Dermis blood vessel endothelial cell (primary cell): ENCODE measurements at places on chromosomes 13 and 19. TPM values are rescaled to one million over a fixed set of nuclear protein-coding genes. Genes with fewer than 3 reads are reported as not detected.

Gene TMEM91
- total RNA-seq = 4.7 and 9.2 TPM in 2 replicates

Gene RGCC
- 79.7 and 174 TPM in 2 replicates for total RNA-seq

Gene NLRP4
- under 0.01 TPM in 1 of 2 replicates, not detected in the other for total RNA-seq

Gene LGALS4
- not detected in 2 replicates for total RNA-seq

DNA sequence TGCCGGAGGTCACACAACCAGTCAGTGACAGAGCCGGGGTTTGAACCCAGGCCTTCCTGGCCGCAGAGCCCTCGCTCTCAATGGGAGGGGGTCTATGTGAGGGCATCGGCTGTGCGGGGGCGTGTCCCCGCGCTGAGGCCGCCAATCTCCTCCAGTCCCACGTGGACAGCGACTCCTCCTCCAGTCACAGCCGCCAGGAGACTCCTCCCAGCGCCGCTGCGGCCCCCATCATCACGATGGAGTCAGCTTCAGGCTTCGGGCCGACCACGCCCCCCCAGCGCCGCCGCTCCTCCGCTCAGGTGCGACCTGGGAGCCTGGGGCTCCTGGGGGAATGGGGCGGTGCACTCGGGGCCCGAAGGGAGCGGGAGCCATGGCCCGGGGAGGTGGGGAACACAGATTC, 6.0 kb downstream of the SPRED3 start:
- DNase-seq = peak; percentile 37

Gene TMEM190
- not detected in 2 replicates for total RNA-seq

Gene MISP3
- total RNA-seq = under 0.01 and 0.19 TPM in 2 replicates

Gene ZGLP1
- 0.47 and 1.4 TPM in 2 replicates for total RNA-seq

DNA sequence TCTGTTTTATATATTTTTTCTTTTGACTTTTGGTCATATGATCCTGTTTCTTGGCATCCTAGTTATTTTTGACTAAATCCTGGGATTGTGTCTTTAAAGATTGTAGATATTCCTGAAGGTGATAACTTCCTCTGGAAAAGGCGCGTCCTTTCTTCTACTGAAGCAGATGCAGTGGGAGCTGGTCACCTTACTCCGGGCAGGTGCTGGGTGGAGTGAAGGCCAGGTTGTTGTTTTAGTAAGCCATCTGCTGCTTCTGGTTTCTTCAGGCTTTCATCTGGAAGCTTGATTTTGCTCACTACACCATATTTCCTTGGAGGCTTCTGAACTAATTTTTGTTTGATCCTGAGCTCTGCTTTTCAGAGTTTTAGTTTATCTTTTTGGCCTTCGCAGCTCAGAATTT, 21.5 kb downstream of the URI1 start:
- DNase-seq = no peak

Gene APOC4
- not detected in 2 replicates for total RNA-seq

DNA sequence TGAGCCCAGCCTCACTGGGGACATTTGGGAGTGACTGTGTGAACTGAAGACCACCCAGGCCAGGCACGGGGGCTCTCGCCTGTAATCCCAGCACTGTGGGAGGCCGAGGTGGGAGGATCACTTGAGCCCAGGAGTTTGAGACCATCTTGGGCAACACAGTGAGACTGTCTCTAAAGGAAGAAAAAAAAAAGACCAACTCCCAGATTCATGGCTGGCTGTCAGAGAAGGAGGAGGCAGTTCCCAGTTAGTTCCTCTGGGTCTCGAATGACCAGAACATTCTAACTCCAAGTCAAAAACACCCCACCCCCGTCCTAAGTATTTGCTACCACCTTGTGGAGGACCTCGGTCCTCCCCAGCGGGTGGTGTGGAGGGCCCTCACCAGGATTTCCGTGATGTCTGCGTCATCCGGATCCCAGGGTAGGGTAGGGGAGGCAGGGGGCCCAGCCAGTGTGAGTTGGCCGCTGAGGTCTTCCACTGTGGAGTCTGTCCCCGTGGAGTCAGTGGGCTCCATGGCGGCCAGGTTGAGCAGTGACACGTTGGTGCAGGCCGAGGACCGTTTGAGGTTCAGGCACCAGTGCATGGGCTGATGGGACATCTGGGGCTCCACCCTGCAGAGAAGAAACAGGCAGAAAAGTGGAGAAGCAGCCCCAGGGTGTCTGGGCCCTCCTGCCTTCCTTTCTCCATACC, 1.3 kb downstream of the TSKS start:
- peak; percentile 78 for DNase-seq

DNA sequence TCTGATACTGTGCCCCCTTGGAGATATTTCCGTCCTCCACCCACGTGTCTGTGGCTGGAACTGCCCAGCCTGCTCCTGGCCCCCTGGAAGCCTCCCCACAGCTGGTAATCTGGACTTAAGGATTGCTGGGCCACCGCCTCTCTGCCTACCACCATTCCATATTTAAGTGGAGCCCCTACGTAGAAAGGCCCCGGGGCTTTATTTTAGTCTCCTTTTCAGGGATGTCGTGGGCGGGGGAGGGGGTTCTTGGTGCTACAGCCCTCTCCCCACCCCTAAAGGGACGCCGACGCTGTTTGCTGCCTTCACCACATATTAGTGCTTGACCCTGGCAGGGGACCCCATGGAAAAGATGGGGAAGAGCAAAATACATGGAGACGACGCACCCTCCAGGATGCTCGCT, 2.7 kb upstream of the NOP53 start:
- DNase-seq = peak; percentile 46

GRCh38 chr19:37770985-37771384, 8.4 kb downstream of the ZNF573 start:
- DNase-seq = no peak

DNA sequence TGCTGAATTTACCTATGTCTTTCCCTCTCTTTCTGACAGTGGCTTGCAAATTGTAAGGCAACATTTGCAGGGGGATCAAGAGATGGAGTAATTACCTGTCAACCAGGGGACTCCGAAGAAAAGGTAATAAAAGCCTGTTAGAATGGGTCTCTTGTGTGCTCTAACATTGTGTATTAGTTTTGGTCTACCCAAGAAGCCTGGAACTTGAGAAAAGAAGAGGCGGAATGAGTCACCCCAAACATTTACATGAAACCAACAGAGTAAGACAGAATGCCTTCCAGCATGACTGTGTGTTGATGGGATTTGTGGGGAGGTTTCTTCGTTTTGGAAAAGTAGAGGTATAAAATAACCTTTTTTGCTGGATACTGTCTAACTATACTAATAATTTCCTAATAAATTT, 36.7 kb downstream of the ZAR1L start:
- no peak for DNase-seq

Gene OR7D4
- not detected in 2 replicates for total RNA-seq

DNA sequence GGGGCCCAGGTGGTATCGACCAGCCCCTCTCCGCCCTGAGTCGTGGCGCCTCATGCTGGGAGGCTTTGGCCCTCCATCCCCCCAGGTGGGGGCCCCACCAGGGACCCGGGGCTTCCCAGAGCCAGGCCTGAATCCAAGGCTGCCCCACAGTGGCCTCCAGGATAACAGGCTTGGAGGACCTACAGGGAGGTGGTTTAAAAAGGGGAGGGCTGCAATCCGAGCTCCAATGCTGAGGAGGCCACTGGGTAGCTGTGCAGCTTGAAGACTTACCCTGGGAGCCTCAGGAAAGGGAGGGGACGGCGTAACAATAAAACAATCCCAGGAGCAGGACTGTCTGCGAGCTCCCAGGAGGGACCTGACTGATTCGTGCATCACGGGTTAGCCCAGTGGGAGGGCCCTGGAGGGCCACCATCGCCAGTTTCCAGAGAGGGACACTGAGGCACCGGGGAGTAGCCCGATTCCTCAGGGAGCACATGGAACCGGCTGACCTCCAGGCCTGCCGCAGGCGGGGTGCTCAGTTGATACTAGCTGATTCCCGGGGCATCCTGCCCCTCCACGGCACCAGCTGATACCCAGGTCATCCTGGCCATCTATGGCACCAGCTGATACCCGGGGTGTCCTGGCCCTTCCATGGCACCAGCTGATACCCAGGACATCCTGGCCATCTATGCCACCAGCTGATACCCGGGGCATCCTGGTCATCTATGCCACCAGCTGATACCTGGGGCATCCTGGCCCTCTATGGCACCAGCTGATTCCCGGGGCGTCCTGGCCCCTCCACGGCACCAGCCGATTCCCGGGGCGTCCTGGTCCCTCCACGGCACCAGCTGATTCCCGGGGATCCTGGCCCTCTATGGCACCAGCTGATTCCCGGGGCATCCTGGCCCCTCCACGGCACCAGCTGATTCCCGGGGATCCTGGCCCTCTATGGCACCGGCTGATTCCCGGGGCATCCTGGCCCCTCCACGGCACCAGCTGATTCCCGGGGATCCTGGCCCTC, 3.7 kb upstream of the C2CD4C start:
- no peak for DNase-seq

Gene HPN
- 0.09 and 0.17 TPM in 2 replicates for total RNA-seq

Gene F7
- not detected in 2 replicates for total RNA-seq

DNA sequence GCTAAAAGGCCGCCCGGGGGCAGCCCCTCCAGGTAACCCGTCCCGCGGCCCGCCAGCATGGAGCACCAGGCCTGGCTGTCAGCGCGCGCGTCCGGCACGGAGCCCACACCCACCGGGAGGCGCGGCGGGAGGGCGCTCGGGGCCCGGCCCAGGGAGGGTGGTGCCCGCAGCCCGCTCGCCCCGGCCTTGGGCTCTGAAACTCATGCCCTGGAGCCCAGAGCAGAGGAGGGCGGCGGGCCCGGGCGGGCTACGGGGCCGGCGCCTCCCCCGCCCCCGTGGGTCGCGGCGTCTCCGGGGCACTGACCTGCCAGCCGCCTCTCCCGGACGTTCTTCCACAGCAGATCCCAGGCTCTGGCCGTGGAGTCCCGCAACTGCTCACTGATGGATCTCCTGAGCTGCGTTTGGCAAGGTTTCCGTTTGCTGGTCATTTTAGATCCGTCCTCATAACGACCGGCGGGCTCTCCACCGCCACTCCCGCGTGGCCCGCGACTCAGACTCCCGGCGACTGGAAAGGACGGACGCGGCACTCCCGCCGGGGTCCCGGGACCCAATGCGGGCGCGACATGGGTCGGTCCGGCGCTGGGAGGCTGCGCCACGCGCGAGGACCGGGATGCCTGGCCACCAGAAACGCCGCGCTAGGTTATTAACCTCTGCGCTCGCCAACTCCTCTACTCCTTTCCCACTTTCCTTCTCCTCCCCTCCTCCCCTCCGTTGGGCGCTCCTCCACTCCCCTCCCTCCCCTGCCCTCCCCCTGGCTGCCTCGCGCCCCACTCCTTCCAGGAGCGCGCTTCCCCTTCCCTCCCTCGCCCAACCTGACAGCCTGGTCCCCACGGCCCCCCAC, 64.7 kb upstream of the STARD13 start:
- peak; percentile 54 for DNase-seq

DNA sequence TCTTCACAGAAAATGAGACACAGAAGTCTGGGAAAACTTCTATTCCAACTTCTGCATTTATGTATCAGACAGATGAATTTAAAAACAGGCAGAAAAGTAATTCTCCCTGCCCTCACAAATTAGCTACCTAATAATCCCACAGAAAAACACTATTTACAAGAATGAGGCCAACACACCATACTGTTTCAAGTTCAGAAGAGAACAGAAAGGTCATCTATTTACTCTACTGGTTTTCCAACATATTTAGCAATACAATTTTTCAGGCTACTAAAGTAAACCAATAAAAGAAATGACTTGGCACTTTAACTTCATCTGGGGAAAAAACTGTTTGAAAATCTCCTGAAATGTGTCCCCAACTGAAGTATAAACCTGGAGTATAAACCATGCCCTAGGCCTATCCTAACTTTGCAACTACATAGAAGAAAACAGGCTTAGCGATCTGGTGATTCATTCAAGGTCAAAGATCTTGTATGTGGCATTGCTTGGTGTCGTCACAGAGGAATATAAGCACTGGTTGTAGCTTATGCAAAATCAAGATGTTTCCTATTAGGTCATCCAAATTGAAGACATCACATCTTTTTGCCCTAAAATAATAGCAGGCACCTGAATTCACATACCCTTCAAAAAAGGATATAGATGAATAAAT, 20.1 kb upstream of the EBPL start:
- DNase-seq = peak; percentile 70

Gene RPS28
- total RNA-seq = 278 and 408 TPM in 2 replicates

- no peak for DNase-seq
These were observed 411.7 kb downstream of the KCNRG start for GRCh38 chr13:50426927-50427326.

Gene PCDH9
- 0.68 and 1.7 TPM in 2 replicates for total RNA-seq

DNA sequence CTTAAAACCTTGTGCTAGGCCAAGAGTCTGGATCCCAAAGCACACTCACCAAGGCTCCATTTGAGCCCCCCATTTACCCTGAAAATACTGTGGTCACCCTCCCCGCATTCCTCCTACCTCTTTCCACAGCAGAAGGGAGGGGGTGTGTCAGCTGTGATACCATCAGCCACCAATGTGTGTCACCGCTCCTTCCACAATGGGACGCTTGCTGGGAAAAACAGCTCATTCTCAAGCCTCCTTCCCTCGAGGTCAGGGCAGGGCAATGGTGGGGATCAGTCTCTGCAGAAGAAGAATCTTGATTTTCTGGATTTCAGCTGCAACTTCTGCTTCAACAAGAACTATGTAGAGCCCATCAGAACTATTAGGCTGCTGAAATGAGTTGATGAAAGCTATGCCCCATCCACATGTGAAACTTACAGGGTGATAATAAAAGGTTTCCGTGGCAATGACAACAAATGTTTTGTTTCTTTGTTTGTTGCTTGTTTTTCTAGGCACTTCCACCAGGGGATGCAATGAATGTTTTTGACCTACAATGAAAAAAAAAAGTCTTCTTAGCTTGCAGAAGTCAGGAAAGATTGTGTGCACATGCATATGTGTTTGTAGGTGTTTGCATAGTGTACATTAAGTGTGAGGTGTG, 26.4 kb upstream of the ZNF507 start:
- DNase-seq = no peak

DNA sequence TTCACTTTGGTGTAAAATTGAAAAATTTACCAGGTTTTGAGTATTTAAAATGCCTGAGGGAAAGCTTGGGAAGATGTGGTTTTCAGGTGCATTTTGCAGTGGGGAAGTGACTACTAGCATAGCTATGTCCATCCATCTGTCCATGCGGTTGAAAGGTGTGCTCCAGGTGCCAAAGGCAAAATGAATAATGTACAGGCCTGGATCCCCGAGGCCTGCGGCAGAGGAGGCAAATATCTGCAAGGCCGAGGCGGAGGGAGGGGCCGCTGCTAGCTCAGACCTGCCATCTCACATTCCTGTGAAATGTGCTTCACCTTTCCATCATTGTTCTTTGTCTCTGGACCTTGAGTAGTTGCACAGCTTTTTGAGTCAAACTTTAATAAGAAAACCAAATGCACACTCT, 65.5 kb downstream of the ERCC5 start:
- DNase-seq = no peak

Gene GJA3
- total RNA-seq = under 0.01 TPM in 1 of 2 replicates, not detected in the other

- peak; percentile 30 for DNase-seq
These were observed 231.6 kb downstream of the SPRY2 start for GRCh38 chr13:80109303-80109702.

Gene INAFM1
- 1.1 and 1.5 TPM in 2 replicates for total RNA-seq

GRCh38 chr19:35089554-35089953, 26.1 kb upstream of the FXYD3 start:
- no peak for DNase-seq

Gene MYH14
- 0.17 and 0.28 TPM in 2 replicates for total RNA-seq

Gene ACTMAP
- total RNA-seq = 1.0 and 2.0 TPM in 2 replicates

- DNase-seq = no peak
These were observed 9.6 kb upstream of the NOTCH3 start for GRCh38 chr19:15210323-15210781.

Gene ZNF558
- total RNA-seq = 1.8 and 5.1 TPM in 2 replicates

Gene HNRNPUL1
- total RNA-seq = 63.3 and 171 TPM in 2 replicates

- peak; percentile 96 for DNase-seq
These were observed 23.9 kb upstream of the ZNF846 start for GRCh38 chr19:9792206-9793070.

GRCh38 chr19:58097781-58098681, at the start of gene ZSCAN18:
TSS of gene ZSCAN18 (minus strand) at chr19:58098231. CDS start at chr19:58090267, 7,964 bp downstream.
- peak; percentile 93 for DNase-seq
